ENCODE measurements at places on chromosomes 3 and 15. TPM values are rescaled to one million over a fixed set of nuclear protein-coding genes. Genes with fewer than 3 reads are reported as not detected.

Gene WDR93
- not detected for total RNA-seq

Gene C3orf85
- total RNA-seq: not detected

Gene GP5
- not detected for total RNA-seq

Gene WDR72
- 0.08 TPM for total RNA-seq

Gene SI
- total RNA-seq: not detected

Gene DPPA4
- not detected for total RNA-seq

All from esophagus squamous epithelium (tissue), 5 donors.